Heart right ventricle (tissue), 16 donors: ENCODE measurements at places on chromosomes 12 and 14. TPM values are rescaled to one million over a fixed set of nuclear protein-coding genes. Genes with fewer than 3 reads are reported as not detected.

Gene CRIP2
- total RNA-seq: 756 TPM

Gene WNT1
- total RNA-seq: not detected

Gene HOXC13
- not detected for total RNA-seq

Gene ATL1
- 1.1 TPM for total RNA-seq

Gene SETD1B
- 14.6 TPM for total RNA-seq

Gene HCAR2
- total RNA-seq: 0.26 TPM

Gene ACRBP
- 1.4 TPM for total RNA-seq

Gene ACTN1
- total RNA-seq: 93.7 TPM

Gene PRB2
- total RNA-seq: not detected

Gene DENND5B
- total RNA-seq: 45.3 TPM

Gene PRR4
- 2.1 TPM for total RNA-seq

Gene B4GALNT1
- total RNA-seq: 2.0 TPM

Gene CMA1
- 0.77 TPM for total RNA-seq

Gene CLEC4D
- not detected for total RNA-seq

Gene CLEC2A
- not detected for total RNA-seq

Gene POTEM
- total RNA-seq: not detected

Gene PTPN21
- total RNA-seq: 33.3 TPM

Gene DCN
- total RNA-seq: 362 TPM

Gene SUOX
- 28.2 TPM for total RNA-seq

Gene WNT5B
- 0.70 TPM for total RNA-seq

Gene SIX1
- not detected for total RNA-seq

Gene SNRNP35
- total RNA-seq: 30.3 TPM

Gene AGAP2
- 5.3 TPM for total RNA-seq

Gene TEX52
- not detected for total RNA-seq

Gene LRTM2
- not detected for total RNA-seq

Gene TSPAN19
- 0.34 TPM for total RNA-seq

Gene POTEG
- total RNA-seq: not detected

Gene PLA2G1B
- 0.82 TPM for total RNA-seq

Gene EXOC3L4
- not detected for total RNA-seq
